ENCODE measurements at places on chromosomes 2 and 18. TPM values are rescaled to one million over a fixed set of nuclear protein-coding genes. Genes with fewer than 3 reads are reported as not detected.

GRCh38 chr18:34710934-34711333 lies 836 bp downstream of the DTNA start:
- DNase-seq, result no peak

GRCh38 chr18:69895066-69896047 lies 52.3 kb downstream of the CD226 start:
- DNase-seq, result no peak

MOCOS gene
- 1.4 TPM for total RNA-seq

GRCh38 chr18:59961070-59961469 lies 61.3 kb downstream of the PMAIP1 start:
- DNase-seq, result no peak

MARCHF4 gene
- not detected for total RNA-seq

- DNase-seq, result no peak
These were observed 256.4 kb upstream of the FBXO11 start for GRCh38 chr2:48162742-48163141.

GRCh38 chr18:47968006-47968676 lies 37.7 kb upstream of the SMAD2 start:
- DNase-seq, result no peak

DNA sequence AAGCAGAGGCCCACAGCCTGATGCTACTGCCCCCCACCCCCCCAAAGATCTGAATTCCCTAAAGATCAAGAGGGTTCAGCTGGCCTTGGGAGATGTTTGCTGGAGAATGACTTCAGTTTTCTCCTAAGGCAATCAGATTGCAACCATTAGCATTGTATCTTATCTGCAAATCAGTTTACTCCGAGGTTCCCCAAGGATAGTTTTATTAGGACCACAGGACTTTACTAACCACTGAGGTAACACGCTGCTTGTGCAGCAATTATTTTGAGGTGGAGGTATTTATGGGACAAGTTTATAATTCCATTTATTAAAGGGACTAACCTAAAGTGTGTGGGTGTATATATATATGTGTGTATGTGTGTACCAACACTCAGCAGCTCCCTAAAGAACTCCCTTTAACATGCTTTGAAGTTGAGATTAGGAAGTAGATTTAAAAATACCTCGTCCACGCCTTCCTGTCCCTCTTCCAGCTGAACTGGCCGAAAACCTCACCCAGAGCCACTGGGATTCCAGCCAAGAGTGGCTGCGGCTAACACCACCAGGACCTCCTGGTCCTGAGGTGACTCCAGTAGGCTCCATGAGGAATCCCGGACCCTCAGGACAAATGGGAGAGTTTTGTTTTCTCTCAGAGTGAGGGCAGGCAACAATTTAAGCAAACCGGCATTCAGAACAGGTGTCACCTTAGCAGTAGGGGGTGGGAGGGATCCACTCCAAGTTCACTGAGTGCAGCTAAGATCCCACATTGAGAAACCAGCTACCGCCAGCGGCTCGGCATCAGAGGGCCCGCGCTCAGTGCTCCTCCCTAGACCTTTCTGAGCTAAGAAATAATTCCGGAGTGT lies 3.0 kb upstream of the DLX1 start:
- DNase-seq, result no peak

- no peak for DNase-seq
These were observed 98.5 kb downstream of the GYPC start for GRCh38 chr2:126754240-126755004.

DNA sequence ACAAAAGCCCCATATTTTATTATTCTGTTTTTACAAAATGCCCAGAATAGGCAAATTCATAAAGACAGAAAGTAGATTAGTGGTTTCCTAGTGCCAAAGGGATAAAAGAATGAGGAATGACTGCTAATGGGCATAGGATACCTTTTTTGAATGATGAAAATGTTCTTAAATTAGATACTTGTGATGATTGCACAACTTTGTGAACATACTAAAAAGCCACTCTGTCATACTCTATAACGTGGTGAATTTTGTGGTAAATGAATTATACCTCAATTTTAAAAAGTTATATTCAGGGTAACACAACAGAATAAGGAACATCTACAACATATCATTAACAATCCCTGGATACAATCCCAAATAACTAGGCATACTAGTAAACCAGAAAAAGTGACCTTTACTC lies 9.1 kb upstream of the FBLN7 start:
- no peak for DNase-seq

DNA sequence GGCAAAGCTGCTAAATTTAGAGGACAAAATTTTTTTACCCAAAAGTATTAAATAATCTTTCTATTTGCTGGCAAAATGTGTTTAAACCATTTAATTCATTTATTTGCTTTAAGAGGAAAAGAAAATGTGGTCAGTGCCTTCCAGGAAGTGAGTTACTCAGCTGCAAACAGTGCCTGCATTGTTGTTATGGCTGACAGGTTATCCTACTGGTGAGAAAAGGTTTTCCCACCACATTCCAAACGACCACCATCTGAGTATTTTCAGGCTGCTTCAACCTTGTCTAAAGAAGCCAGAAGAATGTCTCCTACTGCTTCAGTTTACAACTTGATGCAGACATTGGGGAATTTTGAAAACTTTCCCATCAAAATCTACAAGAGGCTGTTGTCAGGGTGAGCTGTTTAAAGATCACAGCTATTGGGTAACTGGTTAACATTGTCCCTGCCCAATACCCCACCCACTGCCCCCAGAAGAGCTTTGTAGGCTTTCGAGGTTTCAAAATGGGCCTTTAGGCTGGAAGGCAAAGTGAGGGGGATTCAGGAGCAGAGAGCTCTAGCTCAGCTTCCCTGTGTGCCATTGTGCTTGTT lies 461.3 kb upstream of the FANCL start:
- no peak for DNase-seq

DNA sequence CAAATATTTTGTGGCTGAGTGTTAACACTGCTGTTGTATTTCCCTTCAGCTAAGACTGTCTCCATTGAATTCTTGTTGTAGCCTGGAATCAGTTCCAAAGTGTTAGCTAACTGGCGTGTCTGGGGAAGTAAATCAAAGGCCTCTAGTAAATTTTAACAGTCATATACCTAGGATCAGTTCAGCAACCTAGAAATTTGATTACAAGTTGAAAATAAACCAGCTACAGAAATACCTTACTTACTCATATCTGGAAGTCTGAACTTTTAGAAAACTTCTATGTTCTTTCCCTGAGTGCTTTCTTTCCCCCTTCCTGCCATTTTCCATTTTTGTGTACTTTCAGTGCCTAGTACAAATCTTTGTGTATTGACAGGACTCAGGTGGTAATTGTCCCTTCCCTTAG lies 396.7 kb upstream of the DCC start:
- DNase-seq, result no peak

DNA sequence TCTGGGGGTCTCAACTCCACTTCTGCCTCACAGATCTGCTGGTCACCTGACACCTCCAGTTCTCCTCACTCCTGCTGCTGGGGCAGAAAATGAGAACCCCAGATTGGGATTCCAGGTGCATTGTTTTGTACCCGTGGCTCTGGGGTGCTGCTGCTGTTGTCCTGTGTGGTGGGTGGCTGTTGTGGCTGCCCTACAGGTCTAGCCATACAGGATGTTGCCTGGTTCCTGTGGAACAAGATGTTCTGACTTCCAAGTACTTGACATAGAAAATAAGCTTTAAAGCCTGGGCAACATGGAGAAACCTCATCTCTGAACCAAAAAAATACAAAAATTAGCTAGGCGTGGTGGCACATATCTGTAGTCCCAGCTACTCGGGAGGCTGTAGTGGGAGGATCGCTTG lies 38.1 kb downstream of the CHRNA1 start:
- DNase-seq, result no peak

CD302 gene
- 37.3 TPM for total RNA-seq

DNA sequence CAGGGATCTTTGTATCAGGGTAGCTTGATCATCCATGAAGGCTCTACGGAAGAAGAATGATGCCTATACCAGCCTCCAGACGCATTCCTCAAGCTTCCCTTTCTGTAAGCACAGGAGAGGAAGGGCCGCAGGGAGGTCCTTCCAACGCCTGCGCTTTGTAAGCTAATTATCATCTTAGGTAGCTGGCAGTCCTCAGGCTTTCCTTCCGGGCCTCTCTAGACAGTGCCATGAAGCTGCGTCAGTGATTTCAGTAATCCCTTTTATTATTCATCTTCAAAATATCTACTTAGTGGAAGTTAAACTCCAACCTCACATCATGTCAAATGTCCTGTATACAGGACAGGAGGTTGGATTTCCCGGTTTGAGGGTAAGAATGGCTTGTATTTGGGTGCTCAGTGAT lies 92.3 kb downstream of the ETAA1 start:
- no peak for DNase-seq

DNA sequence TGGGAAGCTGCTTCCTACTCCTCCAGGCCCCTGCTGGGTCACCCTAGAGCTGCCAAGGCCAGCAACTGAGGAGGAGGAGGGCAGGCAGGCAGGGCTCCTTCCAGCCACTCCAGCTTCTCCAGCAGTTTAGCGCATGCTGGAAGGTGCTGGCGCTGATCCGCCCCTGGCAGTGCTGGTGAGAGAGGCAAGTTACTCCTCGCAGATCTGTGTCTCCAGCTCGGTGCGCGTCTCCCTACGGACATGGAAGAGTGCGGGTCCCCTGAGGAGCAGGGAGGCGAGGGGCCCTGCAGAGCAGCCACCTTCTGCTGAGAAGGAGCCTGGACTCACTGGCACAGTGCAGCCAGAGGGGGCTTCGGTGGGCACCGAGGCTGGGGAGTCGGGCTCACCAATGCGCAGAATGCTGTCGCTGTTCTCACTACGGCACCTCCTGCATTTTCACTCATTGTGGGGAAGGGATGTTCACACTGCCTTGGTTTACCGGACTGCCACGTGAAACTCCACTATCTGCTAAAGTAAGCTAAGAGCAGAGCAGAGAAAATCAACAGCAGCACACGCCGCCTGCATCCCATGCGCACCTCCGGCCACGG lies 206.0 kb downstream of the HDAC4 start:
- DNase-seq, result no peak

GRCh38 chr2:64251497-64252250 lies 107.5 kb upstream of the PELI1 start:
- DNase-seq, result no peak

DNA sequence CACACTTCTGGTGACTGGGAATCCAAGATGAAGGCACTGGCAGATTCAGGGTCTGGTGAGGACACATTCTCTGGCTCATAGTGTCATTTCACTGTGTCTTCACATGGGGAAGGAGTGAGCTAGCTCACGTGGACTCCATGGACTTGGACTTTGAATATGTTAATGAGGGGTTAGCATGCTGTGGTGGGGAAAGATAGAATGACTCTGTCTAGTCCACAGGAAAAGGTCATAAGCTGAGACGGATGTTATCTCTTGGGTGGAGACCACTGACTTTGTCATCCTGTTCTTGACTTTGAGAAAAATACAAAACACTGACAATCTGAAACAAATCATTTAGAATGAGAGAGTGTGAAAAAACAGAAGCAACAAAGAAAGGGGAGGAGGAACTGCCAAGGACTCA lies 145.9 kb downstream of the PIK3C3 start:
- no peak for DNase-seq

- DNase-seq, result peak; percentile 37
These were observed 5.8 kb downstream of the WNT6 start for GRCh38 chr2:218865396-218865795.

- DNase-seq, result no peak
These were observed 25.5 kb downstream of the DPYSL5 start for GRCh38 chr2:26873286-26873983.

DNA sequence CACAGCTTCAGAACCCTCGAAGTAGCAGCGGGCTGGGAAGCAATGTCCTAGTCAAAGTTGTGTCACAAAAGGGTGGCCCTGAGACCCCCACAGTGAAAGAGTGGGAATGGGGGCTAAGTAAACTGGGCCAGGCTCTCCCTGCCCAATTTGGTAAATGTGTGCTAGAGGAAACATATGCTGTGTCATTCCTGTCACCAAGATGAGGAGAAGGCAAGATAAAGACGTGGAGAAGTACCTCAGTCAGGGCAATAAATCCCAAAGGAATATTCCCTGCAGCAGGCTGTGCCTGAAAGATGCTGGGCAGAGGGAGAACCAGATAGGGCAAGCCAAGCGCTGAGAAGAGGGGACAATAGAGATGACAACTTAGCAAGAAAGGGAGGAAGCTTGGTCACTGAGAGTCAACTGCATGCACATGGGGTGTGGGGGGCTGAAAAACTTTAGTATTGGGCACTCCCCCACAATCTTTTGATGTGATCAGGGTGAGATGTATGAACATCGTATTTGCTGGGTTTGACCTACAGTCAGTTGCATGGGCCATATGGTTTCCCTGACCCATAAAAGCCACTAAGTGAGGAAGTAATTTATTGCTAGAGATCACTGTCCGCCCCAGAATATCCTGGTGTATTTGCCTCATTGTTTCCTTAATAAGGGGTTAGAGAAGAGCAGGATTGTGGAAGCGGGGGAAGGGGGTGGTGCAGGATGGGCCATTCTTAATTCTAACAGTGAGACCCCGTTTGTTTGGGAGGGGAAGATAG lies 49.9 kb upstream of the CXCR4 start:
- no peak for DNase-seq

- DNase-seq, result no peak
These were observed 62.2 kb downstream of the PXDN start for GRCh38 chr2:1682181-1682440.

CENPA gene
- total RNA-seq, result 7.3 TPM

BOLL gene
- total RNA-seq, result not detected

GRCh38 chr2:202327858-202328257 lies 48.3 kb upstream of the BMPR2 start:
- DNase-seq, result no peak

DNA sequence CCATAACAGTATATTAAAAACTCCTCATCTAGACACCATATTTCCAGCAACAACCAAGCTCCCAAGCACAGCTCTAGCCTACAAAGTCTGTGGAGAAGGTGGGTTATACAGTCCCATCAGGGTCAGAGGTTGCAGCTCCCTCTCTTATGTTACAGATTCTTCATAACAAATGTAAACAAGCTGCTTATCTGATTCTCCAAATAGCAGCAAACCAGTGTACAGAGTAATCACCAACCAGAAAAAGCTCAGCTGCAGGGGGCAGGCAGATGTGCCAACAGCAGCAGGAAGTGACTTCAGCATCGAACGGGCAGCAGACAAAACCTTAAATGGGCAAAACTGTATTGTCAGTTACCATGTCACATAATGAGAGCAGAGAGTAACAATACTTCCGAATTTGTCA lies 52.9 kb upstream of the NABP1 start:
- peak; percentile 83 for DNase-seq

All from spleen (tissue), 13 donors.